CD8-positive, alpha-beta T cell (primary cell): ENCODE measurements at places on chromosomes 3 and 15.

DNA sequence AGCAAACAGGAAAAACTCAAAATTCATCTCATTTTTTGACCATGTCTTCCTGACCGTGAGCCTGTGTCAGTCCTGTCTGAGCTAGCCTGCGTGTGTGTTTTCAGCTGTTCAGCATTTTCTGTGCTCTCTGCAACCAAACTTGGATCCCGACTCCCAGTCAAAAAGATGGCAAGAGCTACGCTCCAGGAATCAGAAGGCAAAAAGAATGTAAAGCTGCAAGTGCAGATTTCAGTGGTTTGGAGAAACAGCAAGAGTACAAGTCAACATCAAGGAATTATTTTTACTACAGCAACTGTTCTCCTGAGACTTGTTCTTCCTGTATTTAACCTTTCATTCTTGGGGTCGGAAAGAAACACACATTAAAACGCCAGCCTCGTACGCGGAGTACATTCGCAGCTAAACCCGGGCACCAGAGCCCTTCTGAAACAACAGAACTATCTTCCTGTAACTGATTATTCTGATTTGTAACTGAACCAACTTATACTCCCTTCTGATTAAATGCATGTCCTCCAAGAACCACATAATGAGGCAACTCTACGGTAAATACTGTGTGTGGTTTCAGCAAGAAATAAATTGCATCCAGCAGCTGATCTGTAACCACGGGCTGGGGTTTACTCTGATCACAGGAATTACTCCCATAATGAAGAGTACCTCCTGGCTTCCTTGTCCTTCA lies 107.4 kb downstream of the LRIG1 start:
- no peak for DNase-seq

DNA sequence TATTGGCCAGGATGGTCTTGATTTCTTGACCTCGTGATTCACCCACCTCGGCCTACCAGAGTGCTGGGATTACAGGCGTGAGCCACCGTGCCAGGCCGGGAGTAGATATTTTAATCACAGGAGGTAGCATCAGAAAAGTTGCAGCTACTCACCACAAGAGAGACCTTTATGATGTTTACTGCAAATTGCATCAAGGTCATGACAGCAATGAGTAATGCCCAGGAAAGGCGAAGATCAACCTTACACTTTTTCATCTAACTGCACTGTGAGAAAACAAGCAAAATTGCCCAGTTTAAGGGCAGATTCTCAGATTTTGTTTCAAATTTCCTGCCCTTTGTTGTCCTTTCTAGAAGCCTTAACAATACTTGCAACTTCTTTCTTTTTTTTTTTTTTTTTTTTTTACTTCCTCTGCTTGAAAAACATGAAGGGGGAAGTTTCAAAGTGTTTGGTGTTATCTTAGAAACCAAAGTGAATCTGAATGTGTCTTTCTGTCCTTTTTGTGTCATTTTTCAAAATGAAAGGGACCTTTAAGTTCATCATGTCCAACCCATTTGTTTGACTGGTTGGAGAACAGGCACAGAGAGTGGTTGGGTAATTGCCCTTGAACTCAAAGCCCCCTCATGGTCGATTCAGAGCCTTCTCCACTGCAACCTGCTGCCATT lies 25.0 kb downstream of the TGFBR2 start:
- DNase-seq, result peak; percentile 52

GRCh38 chr3:172511783-172512762 lies 11.2 kb downstream of the TNFSF10 start:
- peak; percentile 39 for DNase-seq

DNA sequence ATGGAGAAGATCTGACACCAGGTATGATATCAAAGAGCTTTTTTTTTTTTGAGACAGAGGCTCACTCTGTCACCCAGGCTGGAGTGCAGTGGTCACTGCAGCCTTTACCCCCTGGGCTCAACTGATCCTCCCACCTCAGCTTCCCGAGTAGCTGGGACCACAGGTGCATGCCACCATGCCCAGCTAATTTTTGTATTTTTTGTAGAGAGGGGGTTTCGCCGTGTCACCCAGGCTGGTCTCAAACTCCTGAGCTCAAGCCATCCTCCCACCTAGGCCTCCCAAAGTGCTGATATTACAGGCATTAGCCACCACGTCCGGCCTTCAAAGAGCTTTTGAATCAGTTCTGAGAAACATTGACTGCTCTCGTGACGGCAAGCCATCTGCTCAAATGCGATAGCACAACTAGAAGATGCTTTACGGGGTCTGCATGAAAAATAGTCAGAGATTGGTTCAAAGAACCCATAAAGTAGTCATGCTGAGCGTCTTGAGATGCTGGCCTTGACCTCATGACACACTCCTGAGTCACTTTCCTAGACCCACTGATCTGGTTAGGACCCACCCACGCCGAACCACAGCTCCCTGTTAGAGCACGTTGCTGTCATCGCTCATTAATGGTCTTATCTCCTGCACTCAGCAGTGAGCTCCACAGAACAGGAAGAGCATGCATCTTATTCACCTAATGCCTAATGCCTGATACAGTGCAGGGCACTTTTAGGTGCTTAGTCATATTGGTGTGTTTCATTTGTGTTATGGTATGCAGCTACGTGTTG lies 57.0 kb upstream of the NR2F2 start:
- no peak for DNase-seq

GRCh38 chr15:41115161-41115651 lies 874 bp downstream of the INO80 start:
- DNase-seq, result no peak

DNA sequence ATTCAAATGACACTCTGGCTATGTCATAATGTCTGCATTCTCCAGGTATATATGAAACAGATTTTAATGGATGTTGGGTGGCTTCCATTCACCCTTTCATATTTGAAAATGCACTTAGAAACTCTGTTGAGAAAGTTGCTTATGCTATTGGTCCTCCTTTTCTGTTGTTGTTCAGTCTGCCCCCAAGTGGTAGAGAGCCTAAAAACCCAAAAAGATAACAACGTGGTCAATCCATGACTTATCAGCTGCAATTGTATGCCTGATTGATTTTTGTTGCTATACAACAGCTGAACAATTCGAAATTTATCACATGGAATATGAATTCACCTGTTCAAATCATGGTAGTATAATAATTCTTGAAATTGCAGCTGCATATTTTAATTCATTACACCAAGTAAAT lies 279.8 kb downstream of the ROBO2 start:
- no peak for DNase-seq

GRCh38 chr3:37181756-37182155 lies 7.4 kb upstream of the LRRFIP2 start:
- DNase-seq, result no peak

GRCh38 chr15:95141486-95141885 lies 910.1 kb downstream of the MCTP2 start:
- DNase-seq, result no peak

DNA sequence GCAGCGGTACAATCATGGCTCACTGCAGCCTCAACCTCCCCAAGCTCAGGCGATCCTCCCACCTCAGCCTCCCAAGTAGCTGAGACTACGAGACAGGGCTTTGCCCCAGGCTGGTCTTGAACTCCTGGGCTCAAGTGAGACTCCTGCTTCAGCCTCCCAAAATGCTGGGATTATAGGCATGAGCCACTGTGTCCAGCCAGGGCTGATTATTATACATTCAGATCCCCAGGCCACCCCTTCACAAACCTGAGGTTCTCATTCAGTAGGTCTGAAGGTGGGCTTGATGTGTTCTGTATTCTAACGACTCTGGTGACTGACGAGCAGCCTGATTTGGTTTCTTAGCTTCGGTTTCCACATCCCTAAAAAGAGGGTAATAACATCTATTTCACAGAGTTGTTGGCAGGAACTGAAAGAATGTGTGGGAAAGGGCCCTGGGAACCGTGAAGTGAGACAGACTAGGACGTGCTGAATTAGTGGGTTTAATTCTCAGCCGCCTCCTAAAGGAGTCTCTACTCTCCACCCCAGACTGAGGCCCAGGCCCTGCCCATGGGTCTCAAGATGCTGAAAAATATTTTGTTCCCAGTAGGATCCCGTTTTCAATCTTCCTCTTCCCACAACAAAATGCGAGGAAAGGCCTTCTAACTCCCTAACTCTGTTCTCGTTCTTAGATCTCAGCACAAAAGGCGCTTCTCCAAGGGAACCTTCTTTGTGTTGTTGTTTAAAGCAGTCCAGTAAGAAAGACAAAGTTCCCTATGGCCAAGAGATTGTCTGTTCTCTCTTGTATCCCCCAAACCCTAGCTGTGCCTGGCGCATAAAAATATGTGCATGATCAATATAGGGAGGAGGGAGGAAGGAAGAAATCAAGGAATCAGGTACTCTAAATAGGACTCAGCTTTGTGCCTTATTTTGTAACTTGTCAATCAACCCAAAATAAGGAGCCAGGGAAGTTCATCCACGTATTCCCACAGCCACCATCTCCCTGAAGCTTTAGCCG lies 210.0 kb upstream of the TOPAZ1 start:
- DNase-seq, result no peak

DNA sequence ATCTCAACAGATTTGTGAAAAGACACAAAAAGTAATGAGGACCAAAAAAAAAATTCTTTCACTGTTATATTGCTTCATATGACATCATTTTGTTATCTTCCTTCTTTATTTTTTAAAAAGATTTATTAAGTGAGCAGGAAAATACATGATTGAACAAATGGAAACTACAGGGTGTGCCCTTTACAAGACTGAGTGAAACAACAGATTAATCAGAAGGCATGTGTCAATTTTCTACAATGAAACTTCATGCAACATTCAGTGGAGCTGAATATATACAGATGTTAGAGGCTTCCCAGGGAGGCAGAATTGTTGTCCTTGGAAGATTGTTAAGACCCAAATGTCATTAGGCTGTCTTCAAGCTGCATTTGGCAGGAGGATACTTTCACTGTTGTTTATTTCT lies 28.4 kb upstream of the SLC2A2 start:
- no peak for DNase-seq

- no peak for DNase-seq
Observed at GRCh38 chr15:60850903-60851302, 372.0 kb upstream of the ICE2 start.

GRCh38 chr3:18011387-18011786 lies 269.0 kb upstream of the TBC1D5 start:
- no peak for DNase-seq

- no peak for DNase-seq
Observed at GRCh38 chr15:69736161-69736560, 283.5 kb downstream of the RPLP1 start.

DNA sequence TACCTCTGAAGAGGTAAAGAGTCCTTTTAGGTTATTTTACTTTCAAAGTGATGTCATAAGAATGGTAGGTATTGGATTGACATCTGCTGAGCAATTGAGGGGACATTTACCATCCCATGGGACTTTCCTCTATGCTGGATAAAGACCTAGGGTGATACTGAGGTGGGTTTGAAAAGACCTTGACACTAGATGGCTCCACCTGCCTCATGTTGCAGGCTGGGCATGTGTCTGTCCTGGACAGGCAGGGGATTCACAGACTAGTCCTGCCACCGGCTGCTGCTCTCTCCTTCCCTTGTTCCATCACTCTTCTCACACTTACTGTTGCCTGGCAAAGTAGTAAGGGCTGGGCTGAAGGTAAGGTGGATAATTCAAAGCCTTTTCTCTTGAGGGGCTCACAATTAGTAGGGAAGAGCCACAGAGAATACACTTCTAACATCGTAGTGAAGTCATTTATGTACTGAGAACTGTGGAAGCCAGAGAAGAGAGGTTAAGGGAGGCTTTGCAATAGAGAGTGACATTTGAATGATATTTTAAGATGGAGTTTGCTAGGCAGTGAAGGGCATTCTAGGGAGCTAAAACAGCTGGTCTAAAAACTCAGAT lies 27.7 kb downstream of the TRAK1 start:
- DNase-seq, result peak; percentile 49

- peak; percentile 72 for DNase-seq
Observed at GRCh38 chr3:53161820-53162671, 1.0 kb downstream of the PRKCD start.

DNA sequence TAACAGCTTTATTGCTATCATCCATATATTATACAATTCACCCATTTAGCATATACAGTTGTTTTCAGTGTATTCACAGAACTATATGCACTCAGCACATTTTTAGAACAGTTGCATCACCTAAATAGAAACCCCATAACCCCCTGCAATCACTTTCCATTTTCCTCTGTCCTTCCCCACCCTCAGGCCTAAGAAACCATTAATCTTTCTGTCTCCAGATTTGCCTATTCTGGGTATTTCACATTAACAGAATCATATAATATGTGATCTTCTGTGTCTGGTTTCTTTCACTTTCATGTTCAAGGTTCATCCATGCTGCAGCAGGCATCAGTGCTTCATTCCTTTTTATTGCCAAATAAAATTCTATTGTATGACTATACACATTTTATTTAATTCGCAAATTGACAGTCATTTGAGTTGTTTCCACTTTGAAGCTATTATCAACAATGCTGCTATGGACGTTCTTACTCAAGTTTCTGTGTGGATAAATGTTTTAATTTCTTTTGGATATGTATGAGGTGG lies 39.8 kb downstream of the ADAMTS17 start:
- no peak for DNase-seq
